ENCODE measurements at places on chromosomes 1 and 21.

GRCh38 chr21:46320331-46320801 lies 3.3 kb downstream of the C21orf58 start:
- no peak for DNase-seq

DNA sequence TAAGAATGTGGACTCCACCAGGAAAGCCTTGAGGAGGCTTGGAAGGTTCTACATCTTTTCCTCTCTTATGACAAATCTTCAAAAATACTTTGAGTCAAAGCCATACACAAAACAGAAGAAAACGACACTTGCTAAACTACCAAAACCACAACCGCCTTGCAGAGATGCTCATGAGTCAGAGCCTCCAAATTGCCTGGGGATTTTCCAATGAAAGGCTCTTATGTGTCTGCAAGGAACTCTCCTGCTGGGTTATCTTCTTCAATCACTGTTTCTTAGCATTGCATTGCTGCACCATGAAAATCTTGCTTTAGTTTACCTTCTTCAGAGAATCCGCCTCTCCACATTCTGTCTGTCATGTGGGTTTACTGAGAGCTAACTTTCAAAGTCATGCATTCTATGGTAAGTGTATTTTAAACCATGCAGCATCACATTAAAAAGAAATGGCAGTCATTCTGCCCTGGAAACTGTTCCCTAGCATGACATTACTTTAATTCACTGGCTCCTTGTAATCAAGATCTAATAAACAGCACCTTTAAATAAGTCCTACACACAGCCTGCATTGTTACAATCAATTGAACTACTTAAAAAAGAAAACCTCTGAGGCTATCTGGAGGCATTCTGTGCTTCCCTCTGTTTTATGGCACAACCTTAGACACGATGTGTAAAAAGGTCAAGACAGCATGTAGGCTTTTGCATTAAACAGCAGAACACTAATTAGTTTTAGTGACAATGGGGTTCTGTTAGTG lies 210.0 kb upstream of the FOXD3 start:
- no peak for DNase-seq

DNA sequence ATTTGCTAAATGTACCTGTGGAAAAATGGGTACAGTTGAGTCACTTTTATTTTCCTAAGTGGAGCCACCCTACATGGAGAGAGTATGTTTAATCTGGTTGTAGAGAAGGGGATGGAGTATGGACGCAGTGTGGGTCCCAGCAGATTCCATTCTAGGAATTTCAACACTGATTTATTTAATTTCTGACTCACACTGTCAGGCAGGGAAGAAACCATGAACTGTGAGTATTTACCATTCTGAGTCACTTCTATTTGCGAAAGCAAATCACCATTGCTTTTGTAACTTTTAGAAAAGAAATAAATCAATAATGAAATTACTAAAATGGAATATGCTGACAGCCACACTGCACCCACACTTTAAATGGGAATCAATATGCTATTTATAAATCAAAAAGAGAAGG lies 339.0 kb downstream of the DSCAM start:
- no peak for DNase-seq

- DNase-seq, result no peak
Measured at GRCh38 chr1:89068291-89068690, 3.3 kb upstream of the GBP1 start.

DNA sequence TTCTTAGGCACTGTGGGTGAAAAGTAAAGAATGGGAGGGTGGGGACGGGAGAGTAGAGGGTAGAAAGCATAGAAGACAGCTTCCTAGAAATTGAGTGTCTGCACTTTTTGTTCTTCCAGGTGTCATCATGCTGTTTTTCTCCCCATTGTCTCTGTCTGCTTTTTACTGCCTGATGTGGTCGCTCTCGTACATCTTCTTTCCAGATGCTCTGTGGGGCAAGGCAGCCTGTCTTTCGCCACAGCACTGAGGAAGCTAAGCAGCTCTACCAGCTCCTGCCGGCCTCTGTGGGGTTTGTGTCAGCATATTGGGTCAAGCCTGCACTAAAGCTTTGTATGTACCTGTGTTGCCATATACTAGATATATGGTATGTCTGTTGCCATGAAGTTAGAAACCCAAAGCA lies 13.2 kb downstream of the TMEM269 start:
- no peak for DNase-seq

GRCh38 chr1:10541286-10541685 lies 66.5 kb downstream of the PEX14 start:
- DNase-seq, result no peak

- DNase-seq, result no peak
Measured at GRCh38 chr1:2036287-2036686, 13.9 kb upstream of the PRKCZ start.
